GDM1 (cell line): ENCODE measurements at places on chromosomes 7 and 10.

GRCh38 chr7:4175346-4175973 is 506.6 kb upstream of the FOXK1 start:
- no peak for DNase-seq

DNA sequence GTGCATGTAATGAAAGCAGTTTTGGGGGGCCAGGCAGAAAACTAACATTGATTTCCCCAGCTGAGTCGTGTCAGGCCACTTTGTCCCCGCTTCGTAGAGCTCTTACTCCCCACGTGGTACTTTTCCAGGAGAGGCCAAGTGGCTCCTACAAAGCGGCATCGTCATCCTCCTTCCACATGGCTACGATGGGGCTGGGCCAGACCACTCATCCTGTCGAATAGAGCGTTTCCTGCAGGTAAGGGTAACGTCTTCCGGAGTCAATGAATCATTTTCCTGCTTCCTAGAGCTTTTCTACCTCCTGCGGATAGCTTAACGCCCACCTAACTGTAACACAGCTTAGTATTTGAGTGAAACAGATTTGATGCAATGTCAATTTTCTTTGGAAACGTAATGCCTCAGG is 21.7 kb upstream of the SEC61A2 start:
- DNase-seq: no peak

GRCh38 chr10:121531830-121532178 is 66.4 kb downstream of the FGFR2 start:
- DNase-seq: no peak

- DNase-seq: no peak
Observed at GRCh38 chr10:34037499-34037898, 703.0 kb upstream of the NRP1 start.

- no peak for DNase-seq
Observed at GRCh38 chr7:4271716-4272015, 410.4 kb upstream of the FOXK1 start.

GRCh38 chr7:85095806-85096205 is 91.0 kb downstream of the SEMA3D start:
- no peak for DNase-seq

GRCh38 chr7:111676811-111677210 is 114.5 kb upstream of the IMMP2L start:
- DNase-seq: no peak

DNA sequence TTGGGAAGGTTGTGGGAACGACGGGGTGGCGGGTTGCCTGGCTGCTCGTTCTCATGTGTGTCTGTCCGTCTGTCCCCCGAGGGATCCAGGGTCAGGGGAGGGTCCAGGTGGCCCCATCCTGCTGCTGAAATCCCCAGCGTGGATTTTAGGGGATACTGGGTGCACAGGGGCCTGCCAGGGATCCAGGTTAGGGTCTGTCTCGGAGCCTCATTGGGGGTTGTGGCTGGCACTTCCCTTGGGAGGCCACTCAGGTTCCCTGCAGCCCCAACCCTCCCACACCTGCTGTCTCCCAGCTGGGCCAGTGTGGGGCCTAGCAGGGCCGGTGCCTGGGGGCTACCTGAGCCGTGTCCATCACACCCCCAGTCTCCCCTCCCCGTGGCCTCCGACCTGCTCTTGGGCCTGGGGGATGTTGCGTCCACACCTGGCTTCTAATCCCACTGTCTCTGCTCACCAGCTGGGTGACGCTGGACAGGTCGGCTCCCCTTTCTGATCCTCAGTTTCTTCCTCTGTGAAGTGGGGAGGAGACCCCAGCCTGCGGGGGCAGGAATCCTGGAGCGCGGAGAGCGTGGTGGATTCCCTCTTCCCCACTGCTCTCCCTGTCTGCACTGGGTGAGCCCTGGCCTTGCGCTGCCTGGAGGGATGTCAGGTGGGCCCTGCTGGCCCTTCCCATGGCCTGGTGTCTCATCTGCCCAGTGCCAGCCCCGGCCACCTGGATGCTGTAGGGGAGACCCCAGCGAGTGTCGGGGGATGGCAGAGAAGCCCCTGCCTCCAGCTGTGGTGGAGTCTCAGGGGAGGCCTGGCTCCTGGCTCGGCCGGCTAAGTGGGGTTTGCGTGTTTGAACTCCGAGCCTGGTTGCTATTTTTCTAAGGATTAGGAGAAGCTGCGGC is 81.6 kb downstream of the UNCX start:
- DNase-seq: no peak

- DNase-seq: no peak
Observed at GRCh38 chr7:47670729-47671128, 88.8 kb upstream of the TNS3 start.

DNA sequence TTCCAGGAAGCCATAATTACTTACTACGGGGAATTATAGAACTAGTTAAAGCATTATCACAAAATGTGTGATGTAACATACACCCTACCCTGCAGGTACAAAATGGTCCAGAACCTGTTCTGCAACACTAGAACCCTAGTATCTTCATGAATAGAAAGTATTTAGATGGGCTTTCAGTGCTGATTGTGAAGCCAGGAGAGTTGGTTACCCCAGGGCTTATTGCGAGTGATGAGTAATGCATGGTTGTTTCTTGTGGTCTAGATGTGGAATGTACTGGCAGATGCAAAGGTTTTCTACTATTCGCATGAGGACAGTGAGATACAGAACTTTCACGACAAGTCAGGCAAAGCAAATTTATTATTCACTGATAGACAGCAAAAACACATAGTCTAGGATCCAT is 33.6 kb upstream of the AGR3 start:
- DNase-seq: no peak

DNA sequence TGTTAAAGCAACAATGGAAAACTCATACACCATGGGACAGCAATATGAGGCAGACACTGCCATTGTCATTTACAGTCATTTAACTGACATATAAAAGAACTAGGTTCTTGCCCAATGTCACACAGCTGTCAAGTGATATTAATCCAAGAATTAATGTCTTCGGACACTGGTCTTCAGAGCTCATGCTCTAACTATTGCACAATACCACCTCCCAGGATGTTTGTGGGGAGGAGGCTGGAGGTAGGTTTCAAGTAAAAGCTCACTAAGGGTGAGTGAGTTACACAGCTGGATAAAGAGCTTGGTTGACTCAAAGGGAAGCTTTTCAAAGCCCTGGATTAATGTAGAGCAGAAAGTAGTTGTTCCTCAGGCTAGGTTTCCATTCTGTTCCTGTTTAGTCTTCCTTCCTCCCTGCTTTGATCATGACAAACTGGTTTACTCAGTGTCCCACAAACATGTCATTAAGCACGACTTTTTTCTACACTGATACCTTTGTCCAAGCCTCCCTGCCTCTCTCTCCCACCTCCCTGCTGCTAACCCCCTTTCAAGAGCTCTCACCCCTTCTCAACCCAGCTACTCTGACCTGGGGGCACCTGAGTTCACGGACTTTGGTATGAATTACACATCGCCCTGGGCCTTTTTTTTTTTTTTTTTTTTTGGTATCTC is 987 bp upstream of the EXOC6 start:
- no peak for DNase-seq

GRCh38 chr10:100330079-100330478 is at the start of gene PKD2L1:
PKD2L1 (minus strand) TSS chr10:100330228; CDS start chr10:100330103, 125 bp downstream.
- no peak for DNase-seq

DNA sequence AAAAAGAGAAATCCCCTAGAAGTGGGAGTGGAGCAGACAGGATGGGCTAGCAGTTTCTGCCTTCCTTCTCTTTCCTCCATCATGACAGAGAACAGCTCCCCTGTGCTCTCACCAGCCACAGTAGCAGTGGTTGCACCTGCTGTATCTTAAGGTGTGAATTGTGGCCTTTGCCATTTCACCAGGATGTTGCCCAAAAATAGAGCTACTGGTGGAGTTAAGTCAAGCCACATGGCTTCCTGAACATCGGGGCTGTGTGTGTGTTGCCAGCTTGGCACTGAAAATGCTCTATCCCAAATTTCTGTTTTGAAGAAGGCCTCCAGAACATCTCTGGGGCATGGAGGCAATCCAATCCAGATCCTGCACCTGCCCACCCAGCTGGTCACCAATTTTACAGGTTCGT is 348.7 kb downstream of the EXOC4 start:
- DNase-seq: no peak

- no peak for DNase-seq
Observed at GRCh38 chr10:112362833-112363232, 11.1 kb upstream of the ACSL5 start.
